ENCODE measurements at places on chromosomes 5 and 9.

DNA sequence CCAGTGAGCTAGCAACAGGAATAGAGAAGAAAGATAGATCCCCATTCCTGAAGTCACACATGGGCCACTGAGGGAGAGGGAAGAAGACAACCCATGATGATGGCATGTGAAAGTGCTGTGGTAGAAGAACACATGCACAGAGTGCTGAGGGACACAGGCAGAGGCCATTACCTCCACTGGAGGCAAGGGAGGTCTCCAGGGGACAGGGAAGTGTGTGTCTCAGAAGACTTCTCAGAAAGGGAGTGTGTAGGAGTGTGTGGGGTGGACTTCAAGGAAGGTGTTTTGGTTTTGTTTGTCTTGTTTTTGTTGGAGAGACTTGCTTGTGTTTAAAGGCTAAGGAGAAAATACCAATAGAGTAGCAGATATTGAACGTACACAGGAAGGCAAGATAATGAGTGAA, 77.0 kb upstream of the SMARCA2 start:
- no peak for DNase-seq

DNA sequence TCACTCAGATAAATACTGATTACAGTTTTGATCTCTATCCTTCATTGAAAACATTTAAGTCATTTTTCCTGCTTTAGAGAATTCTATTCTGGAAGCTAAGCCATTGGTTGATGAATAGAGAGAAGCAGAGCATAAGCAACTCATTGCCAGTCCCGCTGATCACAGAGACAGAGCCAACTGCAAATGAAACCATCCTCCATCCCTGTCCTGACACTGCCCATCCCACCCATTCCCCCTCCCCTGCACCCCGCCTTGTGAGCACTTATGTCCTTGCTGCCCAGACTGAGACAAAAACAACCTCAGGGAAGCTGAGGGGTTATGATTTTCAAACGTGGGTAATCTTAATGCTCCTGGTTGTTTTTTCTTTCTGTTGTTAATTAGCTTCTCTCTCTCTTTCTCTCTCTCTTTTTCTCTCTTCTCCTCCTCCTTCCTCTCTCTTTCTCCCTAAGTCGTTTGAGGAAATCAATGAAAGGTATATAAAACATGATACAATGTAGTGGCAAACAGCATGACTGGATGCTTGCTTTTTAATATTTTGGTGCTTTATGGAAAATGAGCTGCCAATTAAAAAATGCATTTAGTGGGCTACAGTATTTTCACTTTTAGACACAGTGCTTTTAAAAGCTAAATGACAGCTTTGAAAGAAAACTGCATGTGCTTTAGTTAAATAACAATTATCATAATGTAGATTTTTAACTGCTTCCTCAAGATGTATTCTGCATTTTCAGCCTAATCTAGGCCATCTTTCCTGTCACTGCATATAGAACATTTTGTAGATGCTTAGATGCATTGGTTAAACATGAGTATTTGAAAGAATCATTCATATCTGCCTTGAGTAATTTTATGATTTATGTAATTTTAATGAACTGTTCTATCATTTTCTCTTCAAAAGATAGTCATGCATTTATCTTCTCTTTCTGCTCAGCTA, 57.3 kb downstream of the CMYA5 start:
- DNase-seq: no peak

DNA sequence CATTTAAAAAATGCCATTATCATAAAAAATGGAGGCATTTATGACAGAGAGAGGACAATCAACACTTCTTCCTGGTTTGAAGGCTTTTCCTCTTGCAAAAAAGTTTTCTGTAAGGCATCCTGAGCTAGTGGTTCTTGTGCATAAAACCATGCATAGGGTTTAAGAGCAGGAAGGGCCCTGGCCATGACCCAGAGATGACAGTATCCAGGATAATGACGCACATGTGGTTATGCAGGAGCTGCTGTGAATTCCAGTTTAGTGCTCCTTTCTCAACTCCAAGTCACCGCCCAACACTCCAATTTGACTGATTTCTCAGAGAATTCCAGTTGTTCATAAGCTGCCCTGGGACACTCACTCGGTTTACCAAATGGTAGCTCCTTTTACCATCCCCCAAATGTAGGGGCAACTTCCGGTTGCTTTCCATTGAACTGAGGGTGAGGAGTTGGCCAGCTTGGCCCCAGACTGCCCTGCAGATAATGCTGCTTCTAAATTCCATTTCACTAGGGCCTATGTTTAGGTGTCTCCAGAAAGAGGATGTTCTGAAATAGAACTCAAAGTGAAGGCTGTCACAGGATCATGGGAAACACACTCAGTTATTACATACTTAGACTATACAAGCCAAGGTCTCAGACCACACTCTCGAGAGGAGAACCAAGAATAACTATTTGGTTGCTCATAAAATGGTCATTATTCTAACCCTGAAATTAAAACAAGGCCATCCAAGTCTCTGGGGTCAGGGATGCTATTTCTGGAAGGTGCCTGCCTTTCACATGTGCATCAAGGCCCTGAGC, 179.1 kb downstream of the SLIT3 start:
- no peak for DNase-seq

- DNase-seq: no peak
Measured at GRCh38 chr5:113514289-113514635, 768 bp downstream of the YTHDC2 start.

DNA sequence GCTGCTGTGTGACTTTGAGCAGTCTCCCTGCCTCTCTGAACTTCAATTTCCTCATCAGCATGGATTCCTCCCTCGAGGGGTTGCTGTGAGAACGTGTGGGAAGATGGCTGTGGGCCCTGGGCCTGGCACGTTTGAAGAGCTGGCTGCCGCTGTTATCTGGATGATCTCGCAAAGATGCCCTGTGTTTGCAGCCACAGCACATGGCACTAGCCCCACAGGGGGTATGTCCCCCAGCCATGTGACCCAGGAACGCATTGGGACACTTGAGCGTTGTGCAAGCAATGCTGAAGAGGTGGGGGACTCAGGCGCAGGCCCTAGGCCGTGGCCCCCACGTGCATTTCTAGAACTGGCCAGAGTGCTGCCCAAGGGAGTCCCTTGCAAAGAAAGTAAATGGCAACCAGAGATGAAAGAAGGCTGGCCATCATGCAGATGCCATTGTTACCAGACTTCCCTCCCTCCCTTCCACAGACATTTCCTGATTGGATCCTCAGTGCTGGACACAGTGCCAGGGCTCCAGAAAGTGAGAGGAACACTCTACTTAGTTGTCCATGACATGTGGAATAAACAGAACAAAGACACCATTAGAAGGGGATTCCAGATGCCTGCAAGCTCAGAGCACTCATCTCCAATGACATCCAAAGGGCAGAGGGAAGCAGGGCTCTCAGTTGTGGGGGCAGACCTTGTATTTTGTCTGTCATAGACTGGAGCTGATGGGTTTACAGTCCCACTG, 65.1 kb upstream of the NEURL1B start:
- DNase-seq: no peak

GRCh38 chr9:128008171-128008570, 27.4 kb upstream of the EEIG1 start:
- no peak for DNase-seq

All from activated T-cell treated with anti-CD3 and anti-CD28 coated beads for 4 hours (primary cell).